ENCODE measurements at places on chromosomes 7 and 10.

- DNase-seq = no peak
Measured at GRCh38 chr10:51915031-51915542, 215.7 kb upstream of the CSTF2T start.

DNA sequence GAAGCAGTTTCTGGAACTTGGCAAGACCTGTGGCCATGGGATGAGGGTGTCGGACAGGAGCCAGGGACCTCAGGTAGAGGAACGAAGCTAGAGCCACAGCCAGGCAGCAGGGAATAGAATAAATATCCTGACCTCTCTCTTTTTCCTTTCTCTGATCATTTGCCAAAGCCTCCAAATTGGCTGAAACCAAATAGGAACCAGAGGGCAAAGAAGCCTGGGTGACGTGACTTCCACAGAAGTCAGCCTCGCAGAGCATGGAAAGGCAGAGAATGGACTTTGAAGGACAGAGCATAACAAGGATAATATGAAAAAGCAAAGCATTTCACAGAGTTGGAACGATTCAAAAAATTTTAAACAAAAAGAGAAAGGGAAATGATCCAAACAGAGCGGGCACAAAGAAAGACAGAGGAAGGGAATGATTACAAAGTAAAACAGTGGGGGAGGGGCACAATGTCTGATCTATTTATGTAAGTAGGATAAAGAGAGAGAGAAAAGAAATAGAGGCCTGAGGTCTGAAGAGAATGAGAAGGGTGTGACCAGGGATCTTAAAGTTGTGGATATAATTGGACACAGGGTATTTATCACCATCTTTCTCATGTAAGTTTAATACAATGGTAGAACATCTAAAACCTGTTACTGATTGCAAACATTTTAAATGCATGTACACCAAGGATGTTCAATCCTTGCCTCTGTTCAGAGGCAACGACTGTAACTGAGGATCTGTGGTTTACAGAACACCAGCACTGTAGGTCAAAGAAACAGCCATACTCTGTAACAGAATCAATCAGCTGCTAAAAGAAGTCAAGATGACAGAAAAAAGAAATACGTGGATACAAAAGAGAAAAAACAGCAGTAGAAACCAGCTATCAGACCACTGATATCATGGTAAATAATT, 4.5 kb upstream of the ZEB1 start:
- no peak for DNase-seq

- DNase-seq = no peak
Measured at GRCh38 chr10:124916098-124916584, 25.8 kb upstream of the ZRANB1 start.

DNA sequence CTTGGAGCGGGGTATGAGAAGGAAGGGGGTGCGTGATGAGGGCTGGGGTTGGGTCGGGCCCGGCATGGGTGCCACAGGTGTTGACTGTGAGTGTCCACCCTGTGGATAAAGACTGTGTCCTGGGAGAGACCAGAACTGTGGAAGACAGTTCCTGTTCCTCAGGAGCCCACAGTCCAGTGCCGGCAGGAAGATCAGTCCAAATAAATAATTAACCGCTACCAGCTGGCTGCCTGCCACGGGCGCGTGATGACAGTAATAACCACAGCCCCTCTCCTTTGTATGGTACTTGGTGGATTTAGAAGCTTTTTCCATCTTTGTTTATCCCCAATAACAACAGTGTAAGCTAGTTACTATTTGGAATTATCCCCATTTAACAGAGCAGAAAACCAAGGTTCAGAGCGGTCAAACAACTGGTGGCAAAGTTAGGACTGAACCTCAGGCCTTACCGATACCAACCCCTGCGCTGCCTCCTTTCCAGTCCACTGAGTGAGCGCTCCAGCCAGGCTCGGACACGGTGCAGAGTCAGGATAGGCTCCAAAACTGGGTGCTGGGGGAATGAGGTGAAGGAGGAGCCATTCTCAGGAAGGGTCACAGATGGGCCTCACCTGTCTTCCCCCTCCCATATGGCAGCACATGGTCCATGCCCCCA, 5.1 kb downstream of the ZMIZ1 start:
- DNase-seq = no peak

GRCh38 chr10:13296476-13296875, 3.4 kb downstream of the PHYH start:
- DNase-seq = no peak

DNA sequence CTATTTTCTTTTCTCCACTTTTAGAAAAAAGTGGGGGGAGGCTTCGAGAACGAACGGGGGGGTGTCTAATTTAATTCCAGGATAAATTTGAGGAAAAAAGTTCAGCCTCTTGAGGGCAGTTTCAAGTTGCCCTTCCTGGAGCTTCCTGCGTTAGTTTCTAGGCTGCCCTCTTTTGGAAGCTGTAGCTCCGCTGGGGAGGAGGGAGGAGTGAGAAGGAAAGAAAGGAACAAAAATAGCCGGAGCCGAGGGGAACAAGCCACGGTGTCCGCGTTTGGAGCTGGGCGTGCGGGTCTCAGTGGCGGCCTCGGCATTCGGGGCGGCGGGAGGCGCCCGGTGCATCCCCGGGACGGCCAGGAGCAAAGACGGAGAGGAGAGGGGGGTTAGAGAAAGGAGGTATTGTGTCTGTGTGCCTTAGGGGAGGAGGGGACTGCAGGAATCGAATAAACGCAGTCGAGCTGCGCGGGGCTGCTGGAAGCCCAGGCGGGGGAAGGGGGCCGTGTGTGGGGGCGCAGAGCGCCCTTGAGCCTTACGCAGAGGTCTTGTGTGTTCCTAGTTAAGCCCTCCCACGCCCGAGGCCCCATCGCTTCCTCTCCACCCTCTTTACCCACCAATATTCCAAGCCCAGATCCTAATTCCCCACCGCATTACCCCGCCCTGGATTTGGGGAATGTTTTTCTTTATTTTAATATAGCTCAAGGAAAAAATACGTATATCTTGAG, 2.0 kb upstream of the TNRC18 start:
- DNase-seq = peak; percentile 60

GRCh38 chr10:78654047-78654590, 414.6 kb upstream of the ZMIZ1 start:
- DNase-seq = no peak

DNA sequence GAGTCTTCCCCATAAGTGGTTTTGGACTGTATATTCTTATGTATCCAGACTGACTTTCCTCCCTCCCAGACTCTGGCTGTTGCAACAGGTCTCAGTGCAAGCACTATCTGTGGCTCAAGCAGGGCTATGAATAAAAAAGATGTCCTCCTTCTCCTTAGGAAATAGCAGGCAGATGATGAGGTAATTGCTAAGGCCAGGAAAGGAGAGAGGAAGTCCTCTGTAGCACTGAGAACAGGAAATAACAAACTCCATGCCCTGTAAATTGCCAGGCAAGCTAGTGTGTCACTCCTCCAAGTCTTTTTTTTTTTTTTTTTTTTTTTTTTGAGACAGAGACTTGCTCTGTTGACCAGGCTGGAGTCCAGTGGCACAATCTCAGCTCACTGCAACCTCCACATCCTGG, 900.1 kb downstream of the TYW1 start:
- no peak for DNase-seq

GRCh38 chr10:30538086-30538485, 91.5 kb downstream of the LYZL2 start:
- DNase-seq = no peak

DNA sequence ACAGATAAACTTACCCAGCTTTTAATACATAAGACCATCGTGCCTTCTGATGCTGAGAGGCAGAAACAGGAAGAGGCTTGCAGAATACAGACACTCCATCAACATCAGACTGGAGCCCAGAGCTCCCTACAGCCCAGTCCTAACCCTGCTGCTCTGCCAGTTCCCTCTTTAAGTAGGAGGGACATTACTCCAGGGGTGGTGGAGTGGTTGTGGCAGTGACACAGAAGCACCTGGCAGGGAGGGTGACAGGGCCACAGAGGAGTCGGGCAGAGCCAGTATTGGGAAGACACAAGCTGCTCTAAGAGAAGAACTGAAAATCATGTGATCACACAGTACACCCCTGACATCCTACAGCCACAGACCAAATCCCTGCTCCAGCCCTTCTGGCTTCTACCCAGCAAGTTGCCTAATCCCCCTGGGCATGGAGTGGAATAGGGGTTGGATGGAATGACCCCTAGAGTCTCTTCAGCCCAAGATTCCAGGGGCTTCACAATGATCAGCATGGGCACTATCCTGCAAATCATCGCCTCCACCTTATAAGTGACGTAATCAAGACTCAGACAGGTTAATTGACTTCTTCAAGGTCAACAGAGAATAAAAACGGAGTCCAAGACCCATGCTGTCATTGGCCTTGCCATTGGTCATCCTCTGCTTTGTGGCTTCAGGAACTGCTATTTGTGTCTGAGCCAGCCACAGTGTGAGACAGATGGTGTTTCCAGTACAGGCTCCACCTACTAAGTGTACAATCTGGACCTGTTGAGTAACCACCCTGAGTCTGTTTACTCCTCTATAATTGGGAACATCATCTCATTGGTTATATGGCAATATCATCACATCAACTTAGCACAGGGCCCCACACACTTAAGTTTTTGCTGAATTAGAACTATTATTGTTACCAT, 61.1 kb upstream of the ZMIZ1 start:
- DNase-seq = no peak

- no peak for DNase-seq
Measured at GRCh38 chr7:73822319-73823173, 8.2 kb upstream of the CLDN4 start.
